ENCODE measurements at places on chromosomes 4 and X.

DNA sequence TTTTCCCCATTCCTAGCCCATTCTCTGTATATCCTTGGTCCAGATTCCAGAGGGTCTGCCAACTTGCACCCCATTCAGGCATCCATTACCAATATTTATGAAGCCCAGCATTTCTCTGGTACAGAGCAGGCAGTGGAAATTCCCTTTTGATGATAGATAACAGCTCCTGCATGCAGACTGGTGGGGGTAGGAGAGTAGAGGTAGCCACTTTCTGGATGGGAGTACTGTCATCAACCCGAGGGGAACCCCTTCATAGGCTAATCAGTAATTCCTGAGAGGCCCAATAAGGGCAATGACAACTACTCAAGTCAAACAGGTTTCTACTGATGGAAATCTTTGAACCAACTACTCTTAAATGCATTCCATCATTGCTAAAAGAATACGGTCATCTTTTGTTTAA, 63.7 kb downstream of the COL25A1 start:
- DNase-seq, result no peak

DNA sequence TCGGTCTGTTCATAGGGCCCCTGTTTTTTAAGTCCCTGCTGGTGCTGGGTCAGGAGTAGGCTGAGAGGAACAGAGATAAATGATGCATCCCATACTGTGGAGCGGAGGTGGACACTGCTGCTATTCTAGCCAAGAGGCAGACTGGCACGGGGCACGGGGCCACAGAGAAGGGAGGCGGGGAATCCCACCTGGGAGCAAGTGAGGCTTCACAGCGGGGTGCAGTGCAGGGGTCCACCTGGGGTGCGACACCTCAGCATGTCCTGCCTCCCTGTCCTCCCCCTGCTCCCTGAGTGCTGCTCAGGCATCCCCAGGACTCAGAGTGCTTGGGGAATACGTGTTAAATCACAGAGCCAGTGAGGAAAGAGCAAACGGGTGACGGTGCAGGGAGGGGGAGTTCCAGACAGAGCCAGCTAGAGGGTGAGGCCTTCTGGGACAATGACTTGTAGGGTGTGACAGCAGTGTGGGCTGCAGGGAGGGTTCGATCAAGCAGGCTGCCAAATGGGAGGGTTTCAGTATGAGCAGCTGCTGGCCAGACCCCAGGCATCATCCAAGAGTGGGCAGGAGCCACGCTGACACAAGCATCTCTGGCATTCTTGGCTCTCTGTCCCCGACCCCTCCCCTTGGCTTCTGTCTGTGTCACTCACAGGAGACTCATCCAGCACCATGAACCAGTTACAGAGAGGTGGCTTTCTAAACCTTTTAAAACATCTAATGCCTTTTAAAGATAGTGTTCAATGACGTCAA, 13.7 kb upstream of the HTRA3 start:
- no peak for DNase-seq

DNA sequence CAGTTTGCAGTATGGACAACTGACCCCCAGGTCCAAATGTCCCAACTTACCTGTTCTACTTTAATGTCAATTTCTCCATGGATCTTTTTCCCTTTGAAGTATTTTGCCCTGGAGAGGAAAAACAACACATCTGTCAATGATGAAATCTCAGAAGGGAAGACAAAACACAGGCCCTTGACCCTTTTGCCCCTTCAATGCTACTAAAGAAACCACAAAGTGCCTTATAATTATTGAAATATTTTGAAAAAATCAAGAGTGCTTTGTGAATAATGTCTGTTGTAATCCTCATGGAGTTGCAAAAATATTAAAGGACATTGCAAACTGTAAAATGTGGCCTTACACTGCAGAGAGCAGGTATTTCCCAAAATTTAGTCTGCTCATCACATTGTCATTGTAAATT, 12.6 kb downstream of the SYN1 start:
- no peak for DNase-seq

- DNase-seq, result peak; percentile 45
These were observed 2.1 kb downstream of the JAKMIP1 start for GRCh38 chr4:6198278-6198677.

- DNase-seq, result no peak
These were observed 26.4 kb downstream of the ANAPC10 start for GRCh38 chr4:145071560-145071959.

- no peak for DNase-seq
These were observed 615.3 kb downstream of the PDHA2 start for GRCh38 chr4:96455045-96455720.

- DNase-seq, result no peak
These were observed 162.2 kb downstream of the NPFFR2 start for GRCh38 chr4:72194046-72194445.

- DNase-seq, result peak; percentile 2
These were observed 220.1 kb upstream of the STK26 start for GRCh38 chrX:131802836-131803626.

DNA sequence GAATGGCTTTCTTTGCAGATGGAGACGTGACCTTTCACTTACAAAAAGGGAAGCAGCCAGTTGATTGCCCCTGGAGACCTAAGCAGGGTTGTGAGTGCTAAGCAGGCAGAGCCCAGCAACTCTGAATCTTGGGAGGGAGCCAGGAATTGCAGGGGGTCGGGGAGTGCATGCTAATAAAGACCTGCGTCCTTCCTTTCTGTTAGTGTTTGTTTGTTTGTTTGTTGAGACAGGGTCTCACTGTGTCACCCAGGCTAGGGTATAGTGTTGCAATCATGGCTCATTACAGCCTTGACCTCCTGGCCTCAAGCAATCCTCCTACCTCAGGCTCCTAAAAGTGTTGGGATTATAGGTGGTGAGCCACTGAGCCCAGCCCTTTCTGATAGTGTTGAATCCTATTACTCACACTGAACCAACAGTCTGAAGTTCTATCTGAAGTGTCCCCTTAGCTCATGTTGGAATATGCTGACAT, 137.4 kb downstream of the CEP135 start:
- DNase-seq, result no peak

GRCh38 chrX:40526412-40526811, 54.4 kb upstream of the ATP6AP2 start:
- no peak for DNase-seq

DNA sequence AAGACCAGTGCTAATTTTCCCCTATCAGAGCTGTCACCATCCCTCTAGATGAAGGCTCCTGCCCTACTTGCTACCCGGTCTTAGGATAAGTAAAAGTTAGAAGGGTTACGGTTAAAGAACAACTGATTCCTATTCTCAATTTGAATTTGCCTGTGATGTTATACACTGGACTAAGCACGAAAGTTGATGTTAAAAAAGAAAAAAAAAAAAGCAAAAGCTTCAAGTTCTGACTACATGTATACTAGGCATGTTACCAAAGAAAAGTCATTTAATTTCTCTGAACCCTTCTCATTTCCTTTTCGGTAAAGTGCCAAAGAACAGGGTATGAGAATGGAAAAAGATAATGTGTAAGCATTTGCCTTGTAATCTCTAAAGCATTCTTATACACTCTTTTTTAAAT, 1.4 kb upstream of the PPID start:
- DNase-seq, result no peak

DNA sequence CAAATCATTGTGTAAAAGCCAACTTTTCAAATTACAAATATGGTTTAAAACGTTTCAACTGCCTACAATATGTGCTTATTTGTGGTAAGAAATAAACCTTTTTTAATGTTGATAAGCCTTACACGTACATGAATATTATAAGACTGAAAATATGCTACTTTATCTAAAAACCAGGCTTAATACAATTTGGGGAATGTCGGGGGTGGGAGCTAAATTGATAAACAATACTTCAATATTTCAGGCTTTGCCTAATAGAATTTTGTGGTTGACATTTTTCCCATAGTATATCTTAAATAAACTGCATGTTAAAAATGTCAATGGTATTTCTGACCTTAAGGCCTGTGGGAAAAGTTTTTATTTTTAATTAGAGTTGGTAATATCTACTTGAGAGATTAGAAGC, 69.8 kb upstream of the SLIT2 start:
- no peak for DNase-seq

GRCh38 chr4:181807771-181808170, 435.4 kb upstream of the TENM3 start:
- no peak for DNase-seq

GRCh38 chr4:107937040-107937439, 5.7 kb downstream of the CYP2U1 start:
- DNase-seq, result no peak

- no peak for DNase-seq
These were observed 75.4 kb downstream of the FBXW7 start for GRCh38 chr4:152460488-152460887.

DNA sequence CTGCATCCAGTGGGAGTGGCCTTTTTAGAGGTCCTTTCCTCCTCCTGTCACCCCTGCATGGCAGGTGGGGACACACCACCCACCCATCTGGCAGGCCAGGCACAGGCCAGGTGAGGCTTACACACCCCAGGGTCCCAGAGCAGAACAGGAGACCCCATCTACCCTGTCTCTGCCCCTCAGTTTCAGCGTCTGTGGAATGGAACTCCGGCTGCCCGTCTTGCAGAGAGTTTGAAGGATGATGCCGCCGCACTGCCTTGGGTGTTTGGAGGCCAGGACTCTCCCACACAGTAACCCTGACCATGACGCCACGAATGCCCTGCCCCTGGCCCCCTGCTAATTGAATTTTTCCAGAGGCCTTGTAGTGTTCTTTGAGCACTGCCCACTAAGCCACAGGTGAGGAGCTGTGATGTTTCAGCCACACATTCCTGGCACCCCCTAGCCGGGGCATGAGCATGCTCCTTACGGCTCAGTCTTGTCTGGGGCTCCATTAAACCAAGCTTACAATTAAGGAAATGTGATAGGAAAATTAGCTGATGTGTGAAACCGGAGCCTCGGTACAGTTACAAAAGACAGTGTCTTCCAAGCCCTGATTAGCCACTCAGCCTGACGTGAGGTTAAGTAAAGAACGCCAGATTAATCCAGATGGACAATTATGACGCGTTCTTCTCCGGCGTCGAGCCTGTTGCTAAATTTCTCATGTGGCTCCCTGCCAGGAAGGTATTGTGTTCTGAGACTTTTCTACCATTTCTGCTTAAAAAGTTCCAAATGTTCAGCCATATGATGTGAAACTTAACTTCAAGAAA, 39.3 kb downstream of the HMX1 start:
- DNase-seq, result no peak
